ENCODE measurements at places on chromosomes 5 and 9. TPM values are rescaled to one million over a fixed set of nuclear protein-coding genes. Genes with fewer than 3 reads are reported as not detected.

The IGFBPL1 gene
- 36.7 TPM for total RNA-seq

The PITX1 gene
- total RNA-seq: 0.07 TPM

The SPAAR gene
- not detected for total RNA-seq

The CARD9 gene
- total RNA-seq: 0.96 TPM

The GOLM1 gene
- total RNA-seq: 81.8 TPM

- no peak overlapping the region for H3K27ac ChIP-seq
- no peak overlapping the region for H3K4me3 ChIP-seq
- peaks cover 39% of the 10 kb centered on the region for H3K4me1 ChIP-seq
- DNase-seq: no peak
- H3K36me3 ChIP-seq: no peaks in the 10 kb centered on the region
Observed at GRCh38 chr9:89619424-89620138, 14.8 kb downstream of the GADD45G start.

- H3K36me3 ChIP-seq: peaks cover 34% of the 10 kb centered on the region
- no peak for DNase-seq
- H3K27ac ChIP-seq: no peak overlapping the region
- H3K4me3 ChIP-seq: no peak overlapping the region
- no peaks in the 10 kb centered on the region for H3K27me3 ChIP-seq
Observed at GRCh38 chr9:132927704-132928103, 16.7 kb downstream of the TSC1 start.

GRCh38 chr5:84370176-84370575, 14.5 kb downstream of the EDIL3 start:
- peaks cover 11% of the 10 kb centered on the region for H3K4me1 ChIP-seq
- no peaks in the 10 kb centered on the region for H3K36me3 ChIP-seq
- H3K27ac ChIP-seq: 0 out of 2 replicates have a peak overlapping the region, but pooled peaks have one; percentile 15
- no peak overlapping the region for H3K4me3 ChIP-seq

- no peak for DNase-seq
- H3K4me3 ChIP-seq: no peak overlapping the region
- H3K36me3 ChIP-seq: peaks cover 6% of the 10 kb centered on the region
- H3K4me1 ChIP-seq: peaks cover 3% of the 10 kb centered on the region
- H3K27ac ChIP-seq: no peak overlapping the region
Observed at GRCh38 chr5:137101544-137101943, 397.6 kb downstream of the SPOCK1 start.

DNA sequence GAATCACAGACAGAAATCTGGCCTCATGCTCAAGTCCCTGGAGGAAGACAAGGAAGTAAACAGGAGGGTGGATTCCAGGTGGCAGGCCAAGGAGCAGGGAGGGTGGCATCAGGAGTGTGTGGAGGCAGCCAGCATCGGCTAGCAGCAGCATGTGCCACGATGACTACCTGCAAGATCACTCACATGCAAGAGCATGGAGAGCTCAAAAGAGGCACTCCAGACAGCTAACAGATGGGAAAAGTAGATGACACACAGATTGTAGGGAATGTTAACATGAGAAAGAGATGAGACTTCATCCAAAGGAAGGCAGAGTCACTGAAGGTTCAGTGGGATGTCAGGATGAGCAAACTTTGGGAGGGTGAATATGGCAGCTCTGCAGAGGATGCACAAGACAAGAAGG, 104.3 kb downstream of the SEMA5A start:
- H3K4me3 ChIP-seq: no peak overlapping the region

GRCh38 chr5:102068870-102069269, 227.2 kb downstream of the SLCO4C1 start:
- H3K4me1 ChIP-seq: peaks cover 4% of the 10 kb centered on the region
- no peaks in the 10 kb centered on the region for H3K36me3 ChIP-seq
- H3K27me3 ChIP-seq: no peaks in the 10 kb centered on the region
- H3K27ac ChIP-seq: no peak overlapping the region
- DNase-seq: no peak
- no peak overlapping the region for H3K4me3 ChIP-seq

DNA sequence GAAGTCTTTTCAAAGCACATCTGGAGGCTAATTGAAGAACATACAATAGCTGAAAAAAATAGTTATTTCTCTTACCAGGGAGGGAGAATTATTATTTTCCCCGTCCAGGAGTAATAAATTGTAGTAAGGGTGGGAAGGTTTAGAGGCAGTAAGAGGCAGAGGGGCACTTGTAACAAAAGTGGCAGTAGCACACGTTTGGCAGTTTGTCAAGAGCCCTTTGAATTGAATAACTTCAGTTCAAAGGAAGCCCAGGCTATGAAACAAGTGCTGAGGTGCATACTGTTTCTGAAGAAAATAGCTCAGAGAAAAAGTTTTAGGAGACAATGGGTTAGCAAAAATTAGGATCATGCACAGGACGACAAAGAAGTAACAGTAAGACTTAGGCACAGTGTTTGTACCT, 451.3 kb downstream of the LRRC70 start:
- H3K27ac ChIP-seq: no peak overlapping the region
- H3K4me3 ChIP-seq: no peak overlapping the region
- peaks cover 38% of the 10 kb centered on the region for H3K36me3 ChIP-seq
- DNase-seq: no peak
- peaks cover 7% of the 10 kb centered on the region for H3K27me3 ChIP-seq

DNA sequence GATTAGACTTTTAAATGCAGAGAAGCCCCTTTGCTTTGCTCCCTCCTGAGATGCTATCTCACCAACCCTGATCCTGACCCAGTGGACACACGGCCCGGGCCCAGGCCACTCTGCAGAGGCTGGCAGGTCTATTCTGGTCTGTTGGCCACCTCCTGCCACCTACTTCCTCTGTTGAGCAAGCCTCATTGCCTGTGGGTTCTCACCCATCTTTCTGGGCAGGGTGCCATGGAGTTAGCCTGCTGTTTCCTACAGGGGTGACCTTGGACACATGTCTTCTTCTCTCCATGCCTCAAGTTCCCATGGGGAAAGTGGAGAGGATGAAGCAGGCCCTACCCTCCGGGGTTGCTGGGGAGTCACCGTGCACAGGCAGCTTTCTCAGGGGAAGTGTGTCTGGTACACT, 266.2 kb upstream of the IRX1 start:
- no peak overlapping the region for H3K4me3 ChIP-seq
- H3K36me3 ChIP-seq: no peaks in the 10 kb centered on the region
- DNase-seq: no peak
- peaks cover 19% of the 10 kb centered on the region for H3K4me1 ChIP-seq

GRCh38 chr9:76357555-76357954, 36.7 kb downstream of the RFK start:
- no peaks in the 10 kb centered on the region for H3K27me3 ChIP-seq
- no peak overlapping the region for H3K27ac ChIP-seq
- H3K4me3 ChIP-seq: no peak overlapping the region
- DNase-seq: no peak
- no peaks in the 10 kb centered on the region for H3K36me3 ChIP-seq
- H3K4me1 ChIP-seq: peaks cover under 1% of the 10 kb centered on the region

GRCh38 chr9:69822116-69822750, 1.6 kb downstream of the CFAP95 start:
- H3K27ac ChIP-seq: peak overlapping the region; percentile 66
- no peak for DNase-seq
- H3K4me1 ChIP-seq: peaks cover 60% of the 10 kb centered on the region
- peaks cover 6% of the 10 kb centered on the region for H3K36me3 ChIP-seq
- peaks cover 2% of the 10 kb centered on the region for H3K27me3 ChIP-seq

- peaks cover 55% of the 10 kb centered on the region for H3K4me1 ChIP-seq
- H3K27ac ChIP-seq: peak overlapping the region; percentile 97
- DNase-seq: peak; percentile 43
- no peak overlapping the region for H3K4me3 ChIP-seq
Observed at GRCh38 chr9:92970467-92970923, 23.2 kb downstream of the FGD3 start.

All from WTC11 (cell line).